ENCODE measurements at places on chromosomes 12 and 14.

DNA sequence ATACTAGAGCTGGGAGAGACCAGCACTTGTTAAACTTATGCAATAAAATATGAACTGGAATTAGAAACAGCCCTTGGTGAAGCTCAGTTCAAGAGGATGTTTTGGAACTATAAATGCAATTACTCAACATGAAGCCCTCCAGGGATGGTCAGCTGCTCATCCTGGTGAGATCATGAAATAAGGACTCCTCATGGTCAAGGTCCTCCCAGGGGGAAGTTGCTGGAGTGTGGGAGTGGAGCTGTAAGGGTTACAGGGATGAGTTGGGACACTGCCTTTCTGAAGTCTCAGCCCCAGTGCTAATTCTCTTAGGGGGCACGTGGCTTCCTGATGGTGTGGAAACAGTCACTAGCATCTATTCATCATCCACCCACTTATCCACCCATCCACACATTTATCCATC lies 301.7 kb upstream of the SFSWAP start:
- DNase-seq, result no peak

DNA sequence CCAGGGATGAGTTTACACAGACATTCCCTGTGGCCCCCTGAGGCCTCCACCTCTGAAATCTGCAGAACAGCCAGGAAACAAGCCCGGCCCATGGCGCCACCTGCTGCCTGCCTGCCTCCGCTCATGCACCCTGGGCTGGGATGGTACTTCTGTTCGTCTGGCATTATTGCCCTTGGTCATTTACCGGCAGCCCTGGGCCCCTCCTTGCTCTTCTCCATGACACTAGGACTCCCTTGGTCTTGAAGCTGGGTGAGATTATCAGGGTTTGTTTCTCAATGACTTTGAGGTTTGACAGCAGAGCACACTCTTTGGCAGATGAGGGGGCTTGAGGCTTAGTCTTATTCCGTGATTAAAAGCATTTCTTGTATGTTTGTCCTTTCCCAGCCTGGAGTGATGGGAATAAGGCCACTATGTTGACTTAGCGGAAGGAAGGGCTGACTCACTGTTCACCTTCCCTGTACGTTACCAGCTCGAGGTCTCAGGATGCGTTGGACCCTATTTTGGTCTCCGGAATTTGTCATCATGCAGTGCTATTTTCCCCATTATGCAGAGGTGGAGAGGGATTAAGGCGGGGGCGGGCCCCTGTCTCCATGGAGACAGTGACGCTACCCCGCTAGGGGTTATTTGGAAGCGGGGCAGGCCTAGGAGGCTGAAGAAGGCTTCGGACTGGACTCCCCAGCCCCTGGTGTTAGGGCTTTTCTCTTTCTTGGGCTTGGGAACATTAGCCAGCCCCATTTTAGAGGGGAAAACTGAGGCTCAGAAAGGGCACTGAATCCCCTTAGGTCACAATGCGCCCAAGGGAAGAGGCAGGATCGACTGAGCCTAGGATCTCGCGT lies 706 bp upstream of the PEX5 start:
- DNase-seq, result peak; percentile 53

DNA sequence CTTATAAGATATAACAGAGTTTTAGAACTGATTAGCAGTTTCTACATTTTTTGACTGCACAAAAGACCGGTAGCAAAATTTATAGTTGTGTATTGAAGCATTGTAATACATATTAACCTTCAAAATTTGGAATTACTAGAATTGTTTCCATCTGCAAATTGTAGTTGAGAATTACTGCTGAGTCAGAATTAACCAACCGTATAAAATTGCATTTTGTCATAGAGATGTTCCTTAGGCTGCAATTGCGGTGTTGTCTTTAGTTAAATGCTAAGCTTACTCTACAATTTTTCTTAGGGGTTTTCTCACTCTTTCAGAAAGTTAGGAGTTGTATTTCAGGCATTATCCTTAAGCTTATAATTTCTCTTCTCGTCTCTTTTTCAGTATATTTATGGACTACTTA lies 132.2 kb downstream of the PLEKHA5 start:
- no peak for DNase-seq

DNA sequence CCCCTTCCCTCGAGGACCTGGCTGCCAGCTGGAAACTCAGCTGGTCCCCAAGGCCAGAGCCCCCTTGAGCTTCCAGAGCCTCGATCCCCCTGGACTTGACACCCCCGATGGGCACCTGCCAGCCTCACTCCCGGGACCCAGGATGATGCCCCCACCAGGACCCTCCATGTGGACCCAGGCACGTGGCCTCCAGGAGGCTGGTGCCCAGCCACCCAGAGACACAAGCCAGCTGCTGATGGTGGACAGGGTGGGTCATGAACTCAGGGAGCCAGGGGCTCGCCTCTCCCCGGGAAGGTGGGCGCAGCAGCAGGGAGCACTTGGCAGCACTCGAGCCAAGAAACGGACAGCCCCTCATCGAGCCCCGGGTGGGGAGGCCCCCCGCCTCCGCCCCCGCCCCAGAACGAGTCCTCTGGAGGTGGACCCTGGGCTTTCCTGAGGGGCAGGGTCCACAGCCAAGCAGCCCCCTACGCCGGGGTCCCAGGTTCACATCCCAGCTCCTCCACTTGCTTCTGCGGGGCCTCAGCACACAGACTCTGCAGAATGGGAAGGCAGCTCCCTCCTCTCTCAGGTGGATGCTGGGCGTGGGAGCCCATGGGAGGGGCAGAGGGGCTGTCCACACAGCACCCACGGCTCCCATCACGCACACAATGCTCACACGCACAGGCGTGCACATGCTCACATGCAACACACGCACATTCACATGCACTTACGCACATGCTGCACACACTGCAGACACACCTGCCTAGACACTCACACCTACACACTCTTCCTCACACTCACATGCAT lies 12.1 kb downstream of the C14orf180 start:
- DNase-seq, result no peak

GRCh38 chr12:121297435-121297991 lies 1.0 kb upstream of the CAMKK2 start:
- DNase-seq, result no peak

DNA sequence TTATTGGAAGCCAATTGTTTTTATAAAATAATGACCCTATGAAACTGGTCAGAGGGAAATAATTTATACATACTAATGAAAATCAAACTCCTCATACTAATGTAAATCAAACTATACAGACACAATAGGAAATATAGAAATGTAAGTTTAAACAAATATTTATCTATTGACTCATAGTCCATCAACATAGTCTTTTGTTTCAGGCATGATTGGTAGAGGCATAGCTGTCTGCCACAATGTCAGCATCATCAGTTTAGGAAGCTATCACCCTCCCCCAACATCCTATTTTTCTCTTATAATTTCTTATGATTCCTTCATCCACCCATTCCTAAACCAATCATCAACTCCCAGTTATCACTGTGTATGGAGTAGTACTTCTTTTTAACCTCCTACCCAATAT lies 117.7 kb downstream of the SLC38A6 start:
- no peak for DNase-seq

GRCh38 chr12:124927201-124928094 lies 13.0 kb upstream of the UBC start:
- DNase-seq, result peak; percentile 98

DNA sequence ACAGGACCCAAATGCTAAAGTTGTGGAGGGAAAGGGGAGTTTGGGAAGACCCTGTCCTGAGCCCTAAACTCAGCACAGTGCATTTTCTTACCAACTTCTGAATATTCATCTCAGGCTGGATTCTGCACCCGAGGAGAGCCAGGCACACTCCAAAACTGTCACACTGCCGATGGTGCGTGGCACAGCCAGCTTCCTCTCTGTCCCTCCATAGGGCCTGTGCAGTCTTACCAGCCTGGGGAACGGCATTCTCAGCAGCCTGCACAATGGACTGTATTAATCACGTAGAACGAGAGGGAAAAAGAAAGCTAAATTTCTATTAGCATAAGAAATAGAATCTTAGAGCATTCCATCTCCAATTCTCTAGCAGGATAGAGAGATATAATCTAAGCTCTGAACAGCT lies 71.3 kb upstream of the GPATCH2L start:
- no peak for DNase-seq

DNA sequence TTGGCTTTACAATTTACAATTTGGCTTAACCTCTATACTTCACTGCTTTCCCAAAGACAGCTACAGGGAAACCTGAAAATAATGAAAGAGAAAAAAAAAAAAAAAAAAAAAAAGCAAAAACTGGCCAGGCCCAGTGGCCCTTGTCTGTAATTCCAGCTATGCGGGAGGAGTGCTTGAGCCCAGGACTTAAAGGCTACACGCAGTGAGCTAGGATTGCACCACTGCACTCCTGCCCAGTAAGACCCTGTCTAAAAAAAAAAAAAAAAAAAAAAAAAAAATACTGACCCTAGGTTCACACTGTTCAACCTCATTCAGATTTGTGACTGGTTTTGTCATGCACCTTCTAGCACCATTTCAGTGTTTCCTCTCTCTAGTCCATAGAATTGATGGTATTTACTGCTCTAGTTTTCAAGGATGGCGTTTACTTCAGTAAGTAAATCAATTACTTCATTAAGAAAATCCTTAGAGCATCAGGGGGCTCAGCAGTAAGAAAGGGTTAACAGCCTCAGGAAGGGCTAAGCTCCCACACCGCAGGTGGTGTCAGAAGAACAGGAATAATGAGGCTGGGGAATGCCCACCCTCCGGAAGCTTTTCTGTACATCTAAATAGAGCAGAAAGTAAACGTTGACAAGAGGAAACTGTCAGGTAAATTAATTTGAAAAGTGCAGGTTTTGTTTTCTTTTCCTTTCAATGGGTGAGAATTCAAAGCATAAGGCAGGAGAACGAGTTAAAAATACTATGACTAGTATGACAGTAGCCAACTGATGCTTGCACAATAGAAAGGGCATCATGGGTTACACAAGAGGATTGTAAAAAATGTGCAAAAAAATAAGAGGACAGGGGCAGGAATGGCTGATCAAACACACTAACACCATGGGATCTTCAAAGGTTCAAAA lies 115.0 kb upstream of the MDM1 start:
- no peak for DNase-seq

DNA sequence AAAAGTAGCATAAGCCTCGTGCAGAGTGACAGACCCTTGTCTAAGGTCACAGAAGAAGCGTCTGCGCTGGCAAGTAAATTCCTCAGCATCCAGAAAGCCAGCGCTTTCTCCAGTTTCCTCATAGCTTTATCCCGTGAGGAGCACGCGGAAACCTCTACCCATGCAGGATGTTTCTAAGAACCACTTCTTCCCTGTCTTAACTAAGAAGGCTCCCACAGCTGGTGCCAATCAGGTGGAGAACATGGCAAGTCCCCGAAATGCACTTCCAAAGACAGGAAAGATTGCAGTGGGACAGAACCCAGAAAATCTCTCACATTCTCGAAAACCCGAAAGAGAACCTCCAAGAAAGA lies 968 bp upstream of the ARID4A start:
- no peak for DNase-seq

DNA sequence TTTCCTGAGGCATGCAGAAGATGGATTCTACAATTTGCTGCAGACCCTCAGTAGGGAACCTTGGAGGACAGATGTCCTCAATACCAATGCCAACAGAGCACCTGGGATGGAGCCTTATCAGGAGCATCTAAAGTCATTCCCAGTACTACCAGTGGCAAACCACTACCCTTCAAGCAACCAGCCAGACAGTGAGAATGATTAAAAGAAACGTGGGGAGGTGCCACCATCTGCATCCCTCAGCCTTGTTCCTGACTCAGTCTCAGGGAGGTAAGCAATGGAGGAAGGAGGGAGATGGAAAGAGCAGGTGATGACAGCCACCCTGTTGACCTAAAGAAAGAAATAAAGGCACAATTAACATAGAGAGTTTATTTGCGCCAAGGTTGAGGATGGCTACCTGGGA lies 175.2 kb upstream of the GRIN2B start:
- no peak for DNase-seq

DNA sequence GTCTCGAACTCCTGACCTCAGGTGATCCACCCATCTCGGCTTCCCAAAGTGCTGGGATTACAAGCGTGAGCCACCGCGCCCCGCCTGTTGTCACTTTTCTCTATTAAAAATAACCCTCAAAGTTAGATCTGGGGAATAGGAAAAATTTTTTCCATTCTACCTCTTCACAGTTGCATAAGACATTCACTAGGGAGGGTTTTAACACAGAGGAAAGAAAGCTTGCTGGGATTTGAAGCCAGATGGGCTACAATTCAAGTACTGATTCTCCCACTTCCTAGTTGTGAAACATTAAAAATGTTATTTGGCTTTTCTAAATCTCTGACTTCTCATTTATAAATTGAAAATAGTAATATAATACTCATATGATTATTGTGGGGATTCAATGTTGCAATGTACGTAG lies 23.3 kb upstream of the SLC15A5 start:
- DNase-seq, result no peak

DNA sequence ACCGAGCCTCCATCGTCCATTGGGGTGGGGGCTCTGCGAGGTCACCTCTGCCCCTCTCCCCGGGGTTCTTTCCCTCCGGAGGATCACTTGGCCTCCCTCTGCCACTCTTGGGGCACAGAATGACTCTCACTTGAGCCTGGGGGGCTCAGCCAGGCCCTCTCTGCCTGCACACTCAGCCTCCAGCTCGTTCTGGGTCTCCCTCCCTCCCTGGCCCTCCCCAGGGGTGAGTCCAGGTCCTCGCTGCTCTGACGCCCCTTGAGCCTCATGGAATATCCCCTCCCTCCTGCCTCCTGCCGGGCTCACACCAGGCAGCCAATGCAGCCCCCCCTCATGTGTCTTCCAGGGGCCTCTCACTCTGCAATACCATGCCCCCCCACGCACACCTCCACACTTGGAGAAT lies 17.7 kb upstream of the SFSWAP start:
- no peak for DNase-seq

DNA sequence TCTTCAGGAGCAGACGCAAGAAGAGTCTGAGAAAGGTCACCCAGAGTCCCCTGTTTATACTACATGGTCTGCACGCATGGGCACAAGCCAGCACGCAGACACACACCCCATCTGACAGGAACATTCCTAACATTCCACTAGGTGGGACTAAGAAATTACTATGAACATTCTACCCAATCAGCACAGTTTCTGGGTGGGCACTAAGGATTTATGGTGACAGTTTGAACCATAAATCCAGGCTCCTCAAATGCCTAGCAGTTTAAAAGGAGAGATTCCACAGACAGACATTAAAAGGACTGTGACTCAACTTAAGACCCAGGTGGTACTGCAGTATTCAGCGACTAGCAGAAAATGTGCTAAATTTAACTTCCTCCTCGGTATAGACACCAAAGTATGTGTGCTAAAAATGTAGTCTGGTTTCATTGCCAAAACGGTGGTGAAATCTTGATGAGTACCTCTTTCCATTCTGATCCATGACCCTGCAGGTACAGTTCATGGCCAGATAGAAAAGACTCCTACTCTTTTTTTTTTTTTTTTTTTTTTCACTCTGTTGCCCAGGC lies 16.2 kb downstream of the ABHD4 start:
- DNase-seq, result no peak

DNA sequence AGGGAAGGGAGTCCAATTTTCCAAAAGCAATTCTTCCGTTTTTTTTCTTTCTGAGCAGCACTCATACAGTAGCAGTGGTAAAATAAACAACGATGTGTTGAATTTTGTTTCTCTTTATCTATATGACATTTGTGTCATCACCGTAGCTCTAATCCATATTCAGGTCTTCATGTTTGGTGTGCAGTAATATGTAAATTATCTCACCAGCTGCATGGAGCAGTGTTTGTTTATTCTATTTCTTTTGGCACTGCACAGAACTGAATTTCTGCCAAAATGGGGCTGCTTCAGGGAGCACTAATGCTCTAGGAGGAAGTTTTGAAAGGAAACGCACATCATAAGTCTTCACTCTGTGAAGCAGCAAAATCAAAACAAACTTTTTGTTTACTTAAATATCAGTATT lies 130.0 kb upstream of the NPAS3 start:
- DNase-seq, result no peak
